ENCODE measurements at places on chromosomes 16 and 17. TPM values are rescaled to one million over a fixed set of nuclear protein-coding genes. Genes with fewer than 3 reads are reported as not detected.

Gene ABI3
- total RNA-seq, result not detected

Gene DHRS7C
- total RNA-seq, result not detected

Gene KCTD19
- total RNA-seq, result not detected

Gene PIK3R6
- total RNA-seq, result not detected

Gene NACA2
- not detected for total RNA-seq

Gene PDILT
- not detected for total RNA-seq

Gene HOXB6
- not detected for total RNA-seq

Gene SLC13A2
- total RNA-seq, result not detected

Gene NPIPA7
- total RNA-seq, result 1.4 TPM

Gene VTN
- under 0.01 TPM for total RNA-seq

Gene INTS2
- 9.4 TPM for total RNA-seq

Gene CCDC144A
- 0.79 TPM for total RNA-seq

Gene ATP1B2
- not detected for total RNA-seq

Gene UTS2R
- total RNA-seq, result not detected

Gene SLFN14
- total RNA-seq, result not detected

Gene CD300A
- not detected for total RNA-seq

Gene CDH16
- total RNA-seq, result 0.11 TPM

Gene CBX8
- 2.7 TPM for total RNA-seq

Gene TRAPPC1
- 49.9 TPM for total RNA-seq

Gene ASPSCR1
- 21.0 TPM for total RNA-seq

Gene TGFB1I1
- 61.3 TPM for total RNA-seq

Gene CASKIN1
- under 0.01 TPM for total RNA-seq

Gene ARL17A
- 9.9 TPM for total RNA-seq

Gene MILR1
- not detected for total RNA-seq

Gene ZPBP2
- not detected for total RNA-seq

Gene FMNL1
- total RNA-seq, result 1.7 TPM

Gene ICAM2
- not detected for total RNA-seq

Gene CALB2
- total RNA-seq, result not detected

Gene CD300H
- not detected for total RNA-seq

Gene MRPL12
- total RNA-seq, result 4.7 TPM

Gene TPSG1
- total RNA-seq, result not detected

Gene DNAI2
- total RNA-seq, result not detected

Gene DOC2A
- total RNA-seq, result not detected
